ENCODE measurements at places on chromosomes 1 and 21. TPM values are rescaled to one million over a fixed set of nuclear protein-coding genes. Genes with fewer than 3 reads are reported as not detected.

TDRD10 gene
- 21.7 TPM for total RNA-seq

DNA sequence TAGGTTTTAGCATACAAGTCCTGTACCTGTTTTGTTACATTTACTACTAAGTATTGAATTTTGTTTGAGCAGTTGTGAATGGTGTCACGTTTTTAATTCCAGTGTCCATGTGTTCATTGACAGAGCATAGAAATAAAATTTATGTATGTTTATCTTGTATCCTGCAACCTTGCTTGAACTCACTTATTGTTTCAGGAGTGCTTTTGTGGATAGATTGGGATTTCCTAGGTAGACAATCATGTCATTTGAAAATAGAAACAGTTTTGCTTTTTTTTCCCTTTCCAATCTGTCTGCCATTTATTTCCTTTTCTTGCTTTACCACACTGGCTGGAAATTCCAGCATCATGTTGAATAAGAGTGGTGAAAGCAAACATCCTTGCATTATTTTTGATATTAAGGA is 15.0 kb upstream of the ABCG1 start:
- DNase-seq = no peak

- no peak for DNase-seq
Measured at GRCh38 chr1:50430010-50430405, 6.8 kb upstream of the DMRTA2 start.

DNA sequence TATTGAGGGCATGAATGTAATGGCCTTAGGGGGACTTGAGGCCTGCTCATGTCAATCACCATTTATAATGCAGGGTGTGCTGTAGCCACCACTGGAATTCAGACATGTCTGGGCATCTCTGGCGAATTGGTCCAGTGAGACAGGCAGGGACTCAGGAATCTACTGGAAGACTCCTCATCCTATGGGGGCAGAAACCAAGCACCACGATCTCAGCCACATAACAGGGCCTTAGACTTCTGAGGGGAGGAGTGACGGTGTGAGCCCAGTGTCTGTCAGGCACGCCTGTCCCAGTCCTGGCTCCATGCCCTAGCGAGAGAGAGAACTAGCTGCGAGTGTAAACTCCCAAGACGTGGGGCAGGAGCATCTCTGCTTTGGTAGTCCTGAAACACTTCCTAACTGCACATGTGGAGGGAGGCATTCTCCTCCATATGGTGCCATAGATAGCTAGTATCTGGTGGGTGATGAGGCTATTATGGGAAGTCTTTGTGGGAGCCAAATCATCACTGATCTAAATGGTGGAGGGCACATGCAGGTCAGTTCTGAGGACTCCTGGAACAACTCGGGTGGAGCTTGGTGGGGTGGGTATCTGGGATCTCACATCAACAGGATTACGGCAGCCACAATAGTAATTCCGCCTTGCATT is 29.8 kb upstream of the KIAA0040 start:
- DNase-seq = no peak

NBPF8 gene
- 10.1 TPM for total RNA-seq

- DNase-seq = no peak
Measured at GRCh38 chr1:14848625-14849024, 250.1 kb downstream of the KAZN start.

AGBL4 gene
- total RNA-seq = not detected

DNA sequence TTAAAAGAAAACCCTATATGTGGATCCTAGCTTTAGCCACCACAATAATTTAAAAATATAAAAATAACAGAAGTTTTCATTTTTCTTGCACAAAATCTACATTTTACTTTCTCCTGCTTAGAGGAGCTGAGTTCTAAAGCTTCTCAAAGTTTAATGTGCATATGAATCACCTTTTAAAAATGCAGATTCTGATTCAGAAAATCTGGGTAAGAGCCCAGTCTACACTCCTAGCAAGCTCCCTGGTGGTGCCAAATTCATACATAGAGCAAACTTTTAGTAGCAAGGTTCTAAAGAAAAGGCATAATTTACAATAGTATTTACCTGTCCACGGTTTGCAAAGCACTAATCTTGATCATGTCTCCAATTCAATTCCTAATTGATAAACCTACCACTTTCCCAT is 19.3 kb downstream of the RSBN1 start:
- no peak for DNase-seq

MYOG gene
- not detected for total RNA-seq

CPTP gene
- 20.4 TPM for total RNA-seq

DNA sequence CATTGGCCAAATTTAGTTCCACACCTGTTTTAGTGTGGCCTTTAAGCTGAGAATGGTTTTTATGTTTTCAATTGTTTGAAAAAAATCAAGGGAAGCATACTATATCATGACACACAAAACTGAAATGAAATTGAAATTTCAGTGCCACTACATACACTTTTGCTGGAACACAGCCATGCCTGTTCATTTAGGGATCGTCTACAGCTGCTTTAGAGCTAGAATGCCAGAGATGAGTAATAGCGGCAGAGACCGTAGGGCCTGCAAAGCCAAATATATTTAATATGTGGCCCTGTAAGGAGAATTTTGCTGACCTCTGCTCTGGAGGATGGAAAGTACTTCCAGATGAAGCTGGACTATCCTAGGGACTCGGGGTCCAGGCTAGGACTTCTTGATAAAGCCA is 62.5 kb upstream of the LYST start:
- no peak for DNase-seq

- DNase-seq = no peak
Measured at GRCh38 chr1:241605146-241605805, 34.9 kb downstream of the CHML start.

S100A14 gene
- 112 TPM for total RNA-seq

CORT gene
- not detected for total RNA-seq

- no peak for DNase-seq
Measured at GRCh38 chr1:205267306-205267902, 39.7 kb downstream of the TMCC2 start.

SYNC gene
- 16.9 TPM for total RNA-seq

DNA sequence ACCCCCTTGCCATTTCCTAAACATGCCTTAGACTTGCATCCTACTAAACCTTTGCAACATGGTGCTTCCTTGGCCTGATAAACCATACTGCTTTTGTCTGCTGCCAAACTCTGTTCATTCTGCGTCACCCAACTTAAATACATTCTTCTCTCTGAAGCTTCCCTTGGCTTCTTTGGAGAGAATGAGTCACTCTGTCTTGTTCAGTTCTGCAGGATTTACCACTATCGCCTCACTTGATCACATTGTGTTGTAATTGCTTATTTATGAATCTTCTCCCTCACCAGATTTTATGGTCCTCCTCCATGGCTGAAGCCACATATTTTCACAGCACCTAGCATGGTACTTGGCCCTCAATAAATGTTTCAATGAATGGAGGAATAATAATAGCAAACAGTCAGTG is 21.7 kb upstream of the TUT4 start:
- DNase-seq = no peak

DNA sequence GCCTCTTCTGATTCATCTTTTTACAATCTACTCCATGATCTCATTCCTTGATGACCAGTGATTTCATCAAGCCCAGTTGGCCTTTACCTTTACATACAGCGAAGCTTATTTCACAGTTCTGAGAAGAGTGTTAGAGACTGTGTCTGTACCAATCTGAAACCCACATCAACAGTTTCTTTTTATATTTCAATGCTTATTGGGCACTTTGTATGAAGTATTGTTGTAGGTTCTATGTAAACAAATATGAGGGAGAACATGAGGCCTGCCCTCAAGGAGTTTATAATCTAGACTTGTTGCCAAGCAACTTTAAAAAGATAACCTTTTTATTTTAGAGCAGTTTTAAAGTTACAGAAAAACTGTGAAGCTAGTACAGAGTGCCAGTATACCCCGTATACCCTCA is 27.5 kb upstream of the RWDD3 start:
- DNase-seq = no peak

DNA sequence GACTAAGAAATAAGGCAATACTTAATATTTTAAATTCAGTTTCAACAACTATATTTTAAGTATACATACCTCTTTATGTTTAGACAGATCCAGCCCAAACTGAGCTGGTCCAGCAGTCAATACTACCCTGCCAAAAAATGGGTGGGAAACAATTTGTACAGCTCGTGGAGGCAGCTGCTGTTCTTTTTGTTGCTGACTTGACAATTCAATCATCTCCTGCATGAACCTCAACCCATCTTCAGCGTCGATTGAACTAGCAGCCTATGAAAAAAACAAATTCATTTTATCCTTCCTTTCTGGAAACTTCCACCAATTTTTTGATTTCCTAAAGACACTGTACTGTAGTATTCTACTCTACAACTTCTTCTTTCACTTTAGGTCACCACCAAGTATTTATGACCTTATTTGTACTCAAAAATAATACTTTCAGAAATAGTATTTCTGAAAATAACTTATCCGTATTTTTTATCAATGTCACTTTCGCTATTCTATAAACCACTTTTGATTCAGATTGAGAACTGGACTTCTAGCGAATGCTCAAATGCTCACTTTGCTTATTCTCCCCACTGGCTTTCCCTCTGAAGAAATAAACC is 46.5 kb downstream of the EDEM3 start:
- no peak for DNase-seq

DNA sequence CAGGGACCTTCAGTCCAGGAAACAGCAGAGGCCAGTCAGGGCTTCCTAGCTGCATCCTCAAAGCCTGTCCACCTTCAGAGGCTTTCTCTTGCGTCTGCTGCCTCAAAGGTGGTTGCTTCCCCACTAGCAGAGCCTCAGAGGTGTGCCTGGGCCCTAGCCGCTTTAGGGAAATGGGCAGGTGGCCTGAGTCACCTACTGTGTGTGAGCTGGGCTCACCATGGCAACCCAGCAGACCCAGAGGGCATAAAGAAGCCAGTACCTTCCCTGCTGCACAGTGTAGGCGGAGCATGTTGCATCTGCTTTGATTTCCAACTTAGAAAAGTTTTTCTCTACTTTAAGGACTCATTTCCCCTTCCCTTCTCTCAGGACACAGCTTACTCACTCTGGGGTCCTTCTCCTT is 12.5 kb downstream of the SLC9A1 start:
- DNase-seq = no peak

DNA sequence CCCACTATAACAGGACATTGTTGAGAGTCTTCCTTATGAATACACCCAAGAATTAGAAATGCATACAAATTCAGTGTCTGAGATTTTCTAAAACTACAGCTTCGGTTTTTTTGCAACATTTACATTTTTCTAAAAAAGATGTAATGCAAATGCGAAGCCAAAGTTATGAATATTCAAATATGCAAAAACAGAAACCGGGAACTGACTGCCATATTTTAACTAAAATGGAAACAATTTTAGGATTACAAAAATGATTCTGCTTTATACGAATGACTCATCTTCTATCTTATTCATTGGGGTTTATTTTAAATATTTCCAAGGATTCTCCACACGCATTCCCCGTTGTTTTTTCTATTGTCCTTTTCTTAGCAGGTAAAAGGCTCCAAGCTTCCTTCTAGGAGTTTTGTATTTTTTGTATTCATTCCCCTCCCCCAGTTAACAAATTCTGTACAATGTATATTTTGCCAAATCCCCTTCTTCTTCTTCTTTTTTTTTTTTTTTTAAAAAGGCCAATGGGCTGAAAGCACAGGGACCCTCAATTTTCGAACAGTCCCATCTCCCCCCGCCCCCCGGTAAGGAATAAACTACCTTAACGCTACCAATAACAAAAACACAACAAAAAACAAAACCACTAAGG is 1.0 kb downstream of the ARPC5 start:
- no peak for DNase-seq

LRRC41 gene
- 53.6 TPM for total RNA-seq

DNA sequence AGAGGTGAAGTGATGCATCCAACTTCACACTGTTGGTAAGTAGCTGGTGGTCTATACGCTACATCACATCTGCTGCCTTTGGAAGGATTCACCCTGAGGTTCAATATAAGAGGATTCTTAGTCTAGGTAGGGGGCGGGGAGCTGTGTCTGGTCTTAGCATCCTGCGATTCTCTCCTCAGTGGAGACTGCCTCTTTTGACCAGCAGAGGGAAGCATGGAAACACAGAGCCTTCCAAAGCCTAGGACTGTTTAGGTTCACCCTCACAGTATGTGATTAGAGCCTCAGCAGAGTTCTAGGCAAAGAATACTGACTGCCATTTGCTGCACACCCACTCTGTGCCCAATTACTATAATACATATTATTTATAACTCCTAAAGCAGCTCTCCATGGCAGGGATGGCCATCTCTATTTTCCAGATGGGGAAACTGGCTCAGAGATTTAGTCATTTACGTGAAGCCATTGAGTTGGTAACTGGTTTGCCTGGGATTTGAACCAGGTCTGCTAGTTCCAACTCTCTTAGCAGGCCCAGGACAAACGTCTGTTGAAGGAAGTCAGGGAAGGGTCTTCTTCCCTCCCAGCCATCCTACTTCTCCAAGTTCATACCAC is 28.9 kb upstream of the EFCAB14 start:
- DNase-seq = no peak

DNA sequence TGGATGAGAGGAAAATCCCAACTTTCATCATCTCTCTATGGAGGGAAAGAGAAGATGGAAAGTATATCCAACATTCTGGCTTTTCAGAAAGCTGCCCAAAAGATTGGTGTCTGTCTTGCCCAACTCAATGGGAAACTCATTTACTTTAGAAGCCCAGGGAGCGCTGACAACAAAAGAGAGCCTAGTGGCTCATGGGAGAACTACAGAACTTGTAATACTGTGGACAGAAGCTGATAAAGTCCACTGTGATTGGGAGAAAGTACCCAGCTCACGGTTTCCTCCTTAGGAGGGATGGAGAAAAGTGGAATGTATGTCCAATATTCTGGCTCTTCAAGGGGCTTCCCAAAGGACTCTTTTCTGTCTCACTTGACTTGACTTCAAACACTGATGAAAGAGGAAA is 66.0 kb downstream of the RGS21 start:
- DNase-seq = no peak

GRCh38 chr1:22107126-22107525 is 35.8 kb downstream of the WNT4 start:
- DNase-seq = no peak

GRCh38 chr1:3135744-3136455 is 66.9 kb downstream of the PRDM16 start:
- DNase-seq = no peak

A3GALT2 gene
- not detected for total RNA-seq

DNA sequence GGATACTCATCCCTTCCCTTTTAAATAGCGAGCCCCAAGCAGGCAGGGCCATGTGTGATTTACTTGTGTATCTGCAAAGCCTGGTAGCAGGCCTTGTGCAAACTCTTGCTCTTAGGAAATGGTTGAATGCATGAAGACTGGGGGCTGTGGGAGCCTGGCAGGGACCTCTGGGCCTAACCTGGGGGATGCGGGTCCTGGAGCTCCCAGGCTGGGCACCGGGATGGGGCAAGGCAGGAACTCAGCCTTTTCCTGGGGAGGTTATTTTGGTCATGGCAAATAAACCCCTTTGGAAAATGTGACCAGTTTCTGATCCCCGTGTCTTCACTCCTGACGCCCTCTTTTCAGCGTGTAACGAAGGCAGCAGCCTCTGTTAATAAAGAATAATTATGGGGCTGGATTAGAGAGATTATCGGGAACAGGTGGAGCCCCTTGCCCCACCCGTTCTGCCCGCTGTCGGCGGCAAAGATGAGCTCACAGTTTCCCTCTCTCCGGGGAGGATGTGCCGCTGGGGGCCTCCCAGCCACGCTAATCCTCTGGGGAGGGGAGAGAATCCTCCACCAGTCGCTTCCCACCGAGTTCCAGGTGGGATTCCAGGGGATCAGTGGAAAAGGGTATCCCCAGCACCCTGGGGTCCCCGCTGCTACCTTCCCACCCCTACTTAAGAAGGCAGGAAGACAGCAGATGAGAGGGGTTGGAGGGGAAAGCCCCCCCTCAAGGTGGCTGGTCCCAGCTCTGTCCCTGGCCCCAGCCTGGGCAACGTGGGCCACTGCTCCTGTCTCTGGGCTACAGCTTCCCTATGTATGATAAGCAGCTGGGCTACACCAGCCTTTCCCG is 69.7 kb upstream of the WNT4 start:
- DNase-seq = no peak

TRNP1 gene
- total RNA-seq = 16.2 TPM

All from upper lobe of right lung (tissue), 1 donor.